Renal cortex interstitium (tissue), 15 donors: ENCODE measurements at places on chromosomes 11 and 22.

DNA sequence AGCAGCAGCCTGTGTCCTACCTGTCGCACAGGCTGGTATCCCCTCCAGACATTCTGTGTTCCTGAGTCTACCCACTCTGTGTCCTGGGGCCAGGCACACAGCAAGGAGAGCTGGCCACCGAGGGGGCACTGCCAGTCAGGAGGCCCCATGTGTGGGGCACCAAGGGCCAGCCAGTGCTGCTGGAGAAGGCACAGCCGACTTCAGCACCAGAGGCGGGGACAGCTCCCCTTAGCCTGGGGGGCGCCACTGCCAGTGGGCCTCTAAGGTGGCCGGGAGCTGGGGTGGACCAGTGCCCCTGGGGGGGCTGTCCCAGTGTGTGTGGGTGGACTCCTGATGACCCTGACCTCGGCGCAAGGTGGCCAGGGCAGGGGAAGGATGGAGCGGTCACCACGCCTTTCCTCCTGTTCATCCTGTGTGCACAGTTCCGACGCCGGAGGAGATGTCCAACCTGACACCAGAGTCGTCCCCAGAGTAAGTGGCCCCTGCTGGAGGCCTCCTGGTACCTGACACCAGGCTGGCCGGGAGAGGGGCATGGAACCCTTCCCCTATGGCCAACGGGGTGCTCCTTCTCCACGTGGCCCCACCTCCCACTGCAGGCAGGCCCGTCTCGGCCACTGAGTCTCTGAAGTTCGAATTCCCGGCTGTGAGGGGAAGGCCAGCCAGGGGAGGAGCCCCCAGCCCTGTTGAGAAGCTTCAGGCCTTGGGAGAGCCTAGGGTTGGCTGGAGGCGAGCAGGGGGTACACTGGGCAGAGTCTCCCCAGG lies 35.4 kb downstream of the MOB2 start:
- DNase-seq = no peak

DNA sequence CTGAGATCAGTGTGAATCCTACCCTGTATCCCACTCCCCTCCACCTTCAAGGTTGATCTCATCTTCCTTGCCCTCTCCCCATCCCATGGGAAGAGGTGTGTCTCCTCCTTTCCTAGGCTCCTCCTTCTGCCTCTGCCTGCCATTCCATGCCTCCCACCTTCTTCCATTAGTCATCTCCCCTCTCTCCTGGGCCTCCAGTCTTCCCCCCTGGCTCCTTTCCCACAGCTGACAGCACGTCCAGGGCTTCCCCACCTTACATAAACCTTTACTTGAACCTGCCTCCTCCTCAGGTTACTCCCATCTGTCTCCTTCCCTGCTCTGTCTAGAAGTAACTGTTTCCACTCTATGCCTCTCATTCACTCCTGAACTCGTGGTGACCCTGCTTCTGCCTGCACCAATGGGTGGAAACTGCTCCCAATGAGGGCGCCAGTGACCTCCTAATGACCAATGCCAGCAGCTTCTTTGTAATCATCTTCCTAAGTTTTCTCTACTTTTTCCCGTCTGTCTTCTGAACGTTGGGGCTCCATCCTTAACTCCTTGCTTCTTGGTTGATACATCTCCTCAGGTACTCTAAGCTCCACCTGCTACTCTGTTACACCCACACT lies 266.9 kb upstream of the NARS2 start:
- peak; percentile 34 for DNase-seq

DNA sequence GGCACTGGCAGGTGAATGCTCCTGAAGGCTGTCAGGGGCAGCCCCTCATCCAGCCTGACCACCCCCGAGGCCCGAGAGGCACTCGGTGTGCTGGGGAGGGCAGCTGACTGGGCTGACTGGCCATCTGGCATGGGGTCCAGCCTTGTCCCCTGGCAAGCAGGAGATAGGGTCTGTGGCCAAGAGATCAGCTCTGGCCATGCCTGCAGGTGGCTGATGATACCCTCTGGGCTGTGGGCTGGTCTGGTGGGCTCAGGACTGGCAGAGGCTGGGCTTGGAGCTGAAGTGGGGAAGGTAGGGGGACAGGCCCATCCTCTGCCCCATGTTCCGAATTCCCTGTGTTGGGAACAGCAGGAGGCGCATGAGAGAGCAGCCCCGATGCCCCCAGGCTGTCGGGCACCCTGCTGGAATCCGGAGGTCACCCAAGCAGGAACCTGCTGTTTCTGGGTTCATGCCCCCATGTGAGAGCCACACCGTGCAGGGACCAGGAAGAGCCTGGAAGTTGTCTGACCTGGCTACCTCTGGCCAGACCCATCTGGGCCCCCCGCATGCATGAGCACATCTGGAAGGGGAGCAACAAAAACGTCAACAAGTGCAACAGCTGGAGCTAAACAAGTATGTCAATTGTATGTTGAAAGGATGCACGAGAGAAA lies 527.0 kb downstream of the TBC1D22A start:
- DNase-seq = no peak

- DNase-seq = no peak
These were observed 113.5 kb downstream of the SOX6 start for GRCh38 chr11:16242806-16243205.

GRCh38 chr11:3826721-3827120 lies 14.0 kb downstream of the RHOG start:
- no peak for DNase-seq

GRCh38 chr11:65613091-65613928 lies 711 bp downstream of the MAP3K11 start:
- no peak for DNase-seq

- no peak for DNase-seq
These were observed 112.0 kb upstream of the PDGFD start for GRCh38 chr11:104275992-104276391.

DNA sequence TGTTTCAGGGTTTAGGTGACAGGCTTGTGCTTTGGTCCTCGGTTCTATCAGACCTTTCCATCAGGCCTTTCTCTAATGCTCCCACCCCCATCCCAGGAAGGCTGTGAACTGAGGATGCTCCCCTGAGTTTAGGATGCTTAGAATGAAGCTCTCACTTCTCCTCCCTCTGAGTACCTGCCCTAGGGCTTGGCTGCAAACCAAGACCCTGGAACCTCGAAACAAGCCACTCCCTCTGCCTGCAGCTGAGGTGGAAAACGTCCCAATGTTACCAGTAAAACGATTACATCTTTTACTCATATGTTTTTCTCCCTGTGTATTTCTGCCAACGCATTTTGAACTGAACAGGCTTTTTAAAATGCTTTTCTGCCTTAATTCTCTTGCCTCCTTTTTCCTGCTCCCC lies 54.5 kb upstream of the BMAL1 start:
- DNase-seq = no peak

- DNase-seq = no peak
These were observed 103.2 kb downstream of the SLC1A2 start for GRCh38 chr11:35316161-35316560.

- DNase-seq = no peak
These were observed 99.4 kb downstream of the MIAT start for GRCh38 chr22:26756675-26757293.

GRCh38 chr11:77046060-77046501 lies 11.9 kb downstream of the B3GNT6 start:
- no peak for DNase-seq

DNA sequence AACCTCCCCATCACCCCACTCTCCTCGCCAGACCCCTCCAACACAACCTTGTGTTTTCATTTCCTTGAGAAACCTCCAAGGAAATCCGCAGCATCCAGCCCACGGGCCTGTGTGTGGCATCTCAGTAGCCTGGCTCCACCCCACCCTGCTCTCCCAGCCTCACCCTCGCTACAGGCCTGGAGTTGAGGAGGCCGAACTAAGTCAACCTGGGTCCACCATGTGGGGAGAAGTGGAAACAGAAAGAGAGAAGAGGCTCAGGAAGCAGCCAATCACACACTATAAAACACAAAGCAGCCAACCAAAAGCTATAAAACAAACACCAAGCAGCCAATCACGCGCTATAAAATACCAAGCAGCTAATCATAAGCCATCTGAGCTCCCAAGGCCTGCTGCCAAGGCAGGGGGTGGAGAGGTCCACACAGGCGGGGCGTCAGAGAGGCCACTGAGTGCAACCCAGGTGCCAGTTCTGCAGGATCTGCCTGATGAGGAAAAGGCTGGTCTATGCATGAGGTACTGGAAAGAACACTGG lies 72.0 kb downstream of the MICAL3 start:
- no peak for DNase-seq

DNA sequence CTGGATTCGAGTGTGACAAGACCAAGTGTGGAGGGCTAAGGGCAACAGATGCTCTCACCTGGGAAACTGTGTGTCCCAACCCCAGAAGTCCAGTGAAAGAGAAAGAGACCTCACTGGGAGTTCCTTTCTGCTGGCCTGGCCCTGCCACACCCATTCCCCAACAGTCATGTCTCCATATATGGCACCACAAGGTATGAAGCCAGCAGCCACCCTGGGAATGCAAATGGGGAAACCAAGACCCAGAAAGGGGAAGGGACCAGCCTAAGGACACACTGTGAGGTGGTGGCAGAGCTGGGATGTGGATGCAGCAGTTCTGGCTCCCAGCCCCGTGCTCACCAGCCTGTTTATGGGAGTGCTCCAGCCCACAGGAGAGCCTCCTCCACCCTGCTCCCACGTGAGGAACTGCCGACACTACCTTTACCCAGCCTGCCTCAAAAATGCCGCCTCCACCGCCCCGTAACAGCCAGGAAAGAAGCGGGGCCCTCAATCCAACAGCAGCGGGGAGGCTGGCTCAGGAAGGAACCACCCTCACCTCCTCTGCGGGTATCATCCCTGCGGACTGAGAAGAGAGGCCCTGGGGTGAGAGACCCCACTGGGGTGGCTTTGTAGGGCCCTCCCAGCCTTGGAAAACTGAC lies 12.6 kb downstream of the LMO1 start:
- no peak for DNase-seq

DNA sequence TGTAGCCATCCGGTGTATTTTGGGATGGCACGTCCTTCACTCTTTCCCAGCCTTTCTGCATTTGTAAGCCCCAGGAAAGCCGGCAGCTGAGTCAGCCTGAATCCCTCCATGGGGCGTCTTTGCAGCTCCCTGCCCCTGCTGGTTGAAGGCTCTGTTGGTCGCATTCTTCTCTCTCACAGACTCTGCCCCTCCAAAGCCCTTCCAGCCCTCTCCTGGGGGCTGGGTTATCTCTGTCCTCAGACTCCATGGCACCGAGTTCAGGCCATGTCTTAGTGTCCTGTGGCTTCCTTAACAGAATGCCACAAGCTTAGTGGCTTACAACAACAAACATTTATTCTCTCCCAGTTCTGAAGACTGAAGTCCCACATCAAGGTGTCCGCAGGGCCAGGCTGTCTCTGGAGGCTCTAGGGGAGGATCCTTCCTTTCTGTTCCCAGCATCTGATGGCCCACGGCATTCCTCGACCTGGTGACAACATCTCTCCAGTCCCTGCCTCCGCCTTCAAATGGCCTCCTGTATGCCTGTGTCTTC lies 62.2 kb downstream of the BCR start:
- DNase-seq = no peak

- no peak for DNase-seq
These were observed 64.7 kb upstream of the CD5 start for GRCh38 chr11:61037441-61038093.

DNA sequence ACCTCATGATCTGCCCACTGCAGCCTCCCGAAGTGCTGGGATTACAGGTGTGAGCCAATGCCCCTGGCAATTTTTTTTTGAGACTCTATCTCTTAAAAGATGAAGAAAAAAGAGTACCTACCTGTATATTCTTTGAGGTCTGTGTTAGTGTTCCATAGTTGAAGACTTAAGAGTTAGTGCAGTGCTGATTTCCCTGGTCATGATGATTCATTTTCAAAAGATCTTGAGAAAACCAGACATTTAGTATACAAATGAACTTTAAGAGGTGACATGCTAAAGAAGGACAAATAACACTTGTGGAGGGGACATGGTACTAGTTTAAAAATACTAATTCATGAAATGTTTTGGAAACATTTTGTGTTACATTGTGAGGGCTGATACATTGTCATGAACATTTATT lies 17.7 kb downstream of the CBL start:
- no peak for DNase-seq

- DNase-seq = no peak
These were observed 165.7 kb upstream of the SORL1-AS1 start for GRCh38 chr11:121618516-121618915.

DNA sequence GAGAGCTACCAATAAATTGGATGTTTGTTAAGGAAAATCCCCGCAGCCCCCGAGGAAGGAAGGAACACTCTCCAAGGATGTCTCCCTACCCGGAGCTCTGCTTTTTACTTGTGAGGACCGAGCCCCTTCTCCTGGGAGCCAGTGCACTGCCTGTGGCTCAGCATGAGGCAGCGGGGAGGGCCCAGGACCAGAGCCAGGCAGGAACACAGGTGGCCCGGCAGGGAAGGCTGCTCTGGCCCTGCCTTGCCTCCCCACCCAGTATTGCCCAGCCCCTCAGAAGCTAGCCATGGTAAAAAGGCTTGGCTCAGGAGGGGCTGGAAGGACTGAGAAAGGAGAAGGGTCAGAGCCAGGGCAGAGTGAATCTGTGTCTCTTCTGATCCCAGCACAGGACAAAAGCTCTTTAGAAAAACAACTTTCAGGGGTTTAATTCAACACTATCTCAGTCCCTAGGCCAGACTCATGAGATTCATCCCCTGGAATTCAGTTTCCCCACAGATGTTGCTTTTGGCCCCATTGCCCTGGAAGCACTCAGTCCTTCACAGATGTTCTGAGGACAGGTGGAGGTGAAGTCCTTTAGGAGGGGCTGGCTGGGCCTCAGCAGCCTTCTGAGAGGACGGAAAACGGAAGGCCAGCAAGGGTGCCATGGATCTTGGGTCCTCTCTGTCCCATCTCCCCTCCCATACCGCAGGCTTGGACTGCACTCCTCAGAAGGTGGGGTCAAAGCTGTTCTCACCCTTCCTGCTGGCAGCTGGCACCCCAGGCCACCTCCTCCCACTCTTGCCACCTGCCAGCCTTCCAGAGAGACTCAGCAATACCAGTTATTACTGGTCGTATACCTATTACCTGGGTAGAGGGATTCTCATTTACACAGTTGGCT lies 318.9 kb downstream of the NTM start:
- no peak for DNase-seq

GRCh38 chr22:19864538-19865106 lies 9.9 kb upstream of the GNB1L start:
- DNase-seq = no peak

GRCh38 chr11:118434553-118435289 lies 1.6 kb upstream of the KMT2A start:
- peak; percentile 53 for DNase-seq
